ENCODE measurements at places on chromosomes 12 and 14. TPM values are rescaled to one million over a fixed set of nuclear protein-coding genes. Genes with fewer than 3 reads are reported as not detected.

TMEM106C gene
- total RNA-seq: 120 TPM

GPD1 gene
- 19.5 TPM for total RNA-seq

MYF6 gene
- 1.1 TPM for total RNA-seq

TMEM132D gene
- total RNA-seq: 4.7 TPM

OTOGL gene
- total RNA-seq: 0.99 TPM

PPP4R4 gene
- 13.9 TPM for total RNA-seq

CAPZA3 gene
- not detected for total RNA-seq

YEATS4 gene
- 27.4 TPM for total RNA-seq

PTPRB gene
- total RNA-seq: 13.9 TPM

GARIN6 gene
- total RNA-seq: not detected

SMCO2 gene
- 0.40 TPM for total RNA-seq

KLRK1 gene
- total RNA-seq: 10.1 TPM

GUCY2C gene
- total RNA-seq: not detected

BDKRB2 gene
- 3.4 TPM for total RNA-seq

TCL1B gene
- total RNA-seq: not detected

TMEM229B gene
- 13.9 TPM for total RNA-seq

GLT8D2 gene
- total RNA-seq: 86.8 TPM

STON2 gene
- 63.6 TPM for total RNA-seq

EGLN3 gene
- 40.7 TPM for total RNA-seq

CLEC2A gene
- 0.17 TPM for total RNA-seq

CIT gene
- 51.0 TPM for total RNA-seq

KLRD1 gene
- 0.83 TPM for total RNA-seq

SIX6 gene
- total RNA-seq: not detected

CNOT2 gene
- 155 TPM for total RNA-seq

TSHR gene
- 6.5 TPM for total RNA-seq

MDM1 gene
- total RNA-seq: 36.3 TPM

KRT4 gene
- total RNA-seq: not detected

KRT73 gene
- 0.10 TPM for total RNA-seq

DPPA3 gene
- total RNA-seq: not detected

C12orf54 gene
- total RNA-seq: 0.50 TPM

DNM1L gene
- 89.6 TPM for total RNA-seq

SLC4A8 gene
- total RNA-seq: 10.9 TPM

LRRC43 gene
- total RNA-seq: 4.6 TPM

ART4 gene
- total RNA-seq: 1.2 TPM

GALNT9 gene
- total RNA-seq: 18.3 TPM

LRTM2 gene
- 1.4 TPM for total RNA-seq
